SK-N-SH treated with all-trans-retinoic acid at 6 μM for 48 hours (cell line): ENCODE measurements at places on chromosomes 7 and 10.

- ATAC-seq: no peak
Observed at GRCh38 chr7:75953431-75953830, 38.5 kb downstream of the POR start.

GRCh38 chr7:90596671-90597562 is 796 bp downstream of the CDK14 start:
- ATAC-seq: peak; percentile 62

DNA sequence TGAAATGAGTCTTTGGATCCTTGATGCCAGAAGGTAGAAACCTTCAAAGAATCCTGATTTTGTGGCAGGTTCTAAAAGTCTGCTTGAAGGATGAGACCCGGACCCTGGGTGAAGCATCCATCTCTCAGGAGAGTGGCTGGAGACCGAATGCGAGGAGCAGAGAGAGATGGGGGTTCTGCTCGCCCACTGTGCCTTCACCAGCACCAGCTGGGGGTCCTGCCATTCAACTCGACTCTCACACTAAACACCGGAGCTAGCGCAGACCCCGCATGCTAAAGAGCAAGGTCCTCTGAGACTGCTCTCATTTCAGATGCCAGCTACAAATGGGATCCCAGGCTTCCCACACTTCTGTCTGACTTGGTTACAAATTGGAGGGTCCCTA is 218.4 kb downstream of the GLRX3 start:
- no peak for ATAC-seq

DNA sequence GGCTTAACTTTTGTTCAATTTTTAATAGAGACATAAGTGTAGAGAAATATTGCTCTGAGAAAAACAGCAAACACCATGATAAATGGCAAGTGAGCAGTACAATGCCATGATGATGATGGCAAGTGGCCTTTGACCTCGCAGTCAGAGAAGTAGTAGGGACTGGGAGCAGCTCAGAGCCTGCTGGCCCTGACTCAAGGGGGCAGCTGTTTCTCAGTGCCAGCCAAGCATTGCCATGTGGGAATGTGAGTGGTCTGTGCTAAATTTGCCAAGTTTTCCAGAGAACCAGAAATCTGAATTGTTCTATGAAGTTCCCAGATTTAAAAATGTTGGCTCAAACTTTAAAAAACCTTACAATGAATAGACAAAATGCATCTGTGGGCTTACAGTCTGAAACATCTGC is 187.9 kb downstream of the BICC1 start:
- no peak for ATAC-seq

DNA sequence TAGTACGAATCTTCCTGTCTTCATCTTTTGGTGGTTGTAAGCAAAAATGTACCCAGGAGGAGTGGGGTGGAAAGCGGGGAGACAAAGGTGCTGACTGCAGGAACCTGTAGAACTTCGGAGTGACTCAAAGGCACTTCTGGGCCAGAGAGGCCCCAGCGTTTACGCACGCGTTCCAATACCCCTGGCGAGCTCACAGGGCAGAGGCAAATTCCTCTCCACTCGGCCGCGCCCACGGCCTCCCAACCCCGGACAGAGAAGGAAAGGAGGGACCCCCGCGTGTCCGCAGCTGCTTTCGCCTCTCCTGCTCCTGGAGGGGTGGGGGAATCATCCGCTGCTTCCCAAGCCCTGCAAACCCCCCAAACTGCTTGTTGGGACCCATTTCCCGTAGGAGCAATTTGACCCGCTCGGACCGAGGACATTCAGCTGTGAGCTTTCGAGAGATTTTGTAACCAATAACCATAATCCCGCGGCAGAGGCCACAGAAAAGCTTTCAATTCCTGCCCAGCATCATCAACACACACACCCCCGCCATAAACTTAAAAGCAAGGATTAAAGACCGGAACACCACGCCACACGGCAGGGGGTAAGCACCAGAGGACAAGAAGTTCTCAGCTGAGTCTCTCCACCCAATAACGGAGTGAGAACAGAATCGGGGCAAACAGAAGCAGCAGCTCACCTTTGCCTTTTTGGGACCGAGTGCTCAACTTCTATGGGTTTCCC is 2.3 kb downstream of the IGF2BP3 start:
- peak; percentile 27 for ATAC-seq

- no peak for ATAC-seq
Observed at GRCh38 chr10:126384269-126384873, 3.9 kb downstream of the ADAM12 start.

DNA sequence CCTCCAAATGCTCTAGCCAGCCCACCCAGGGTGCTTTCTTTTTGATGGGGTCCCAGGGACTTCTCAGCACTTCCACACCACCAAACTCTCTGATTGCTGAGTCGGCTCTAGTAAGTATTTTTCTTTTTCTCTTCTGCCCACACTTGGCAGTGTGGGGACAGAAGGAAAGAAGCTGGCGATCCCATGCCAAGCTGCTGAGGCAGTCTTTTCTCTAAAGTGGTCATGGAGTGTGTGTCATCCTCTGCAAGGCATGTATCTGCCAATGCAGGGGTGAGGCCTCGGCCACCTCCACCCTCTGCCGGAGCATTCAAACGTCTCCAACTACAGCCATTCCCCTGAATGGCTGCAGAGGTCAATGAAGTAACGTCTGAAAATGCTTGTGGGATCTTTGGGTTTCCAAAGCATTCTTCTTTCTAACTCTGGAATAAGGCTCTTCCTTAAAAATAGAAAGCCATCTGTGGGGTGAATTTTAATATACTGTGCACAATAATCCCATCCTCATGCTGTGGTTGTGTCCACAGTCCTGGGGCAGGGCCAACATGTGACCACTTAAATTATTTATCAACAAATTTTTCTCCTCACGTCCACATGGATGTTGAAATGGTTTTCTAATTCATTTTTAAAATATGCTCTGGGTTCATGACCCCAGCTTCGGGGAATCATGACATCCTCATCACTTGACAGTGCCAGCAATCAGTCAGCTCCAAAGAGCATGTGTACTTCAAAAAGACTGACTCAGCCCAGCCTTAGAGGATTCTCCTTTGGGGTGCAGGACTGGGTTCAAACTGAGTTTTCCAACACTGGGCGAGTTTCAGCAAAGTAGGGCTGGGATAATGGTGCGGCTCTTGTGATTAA is 171.3 kb upstream of the ITGB1 start:
- peak; percentile 68 for ATAC-seq

DNA sequence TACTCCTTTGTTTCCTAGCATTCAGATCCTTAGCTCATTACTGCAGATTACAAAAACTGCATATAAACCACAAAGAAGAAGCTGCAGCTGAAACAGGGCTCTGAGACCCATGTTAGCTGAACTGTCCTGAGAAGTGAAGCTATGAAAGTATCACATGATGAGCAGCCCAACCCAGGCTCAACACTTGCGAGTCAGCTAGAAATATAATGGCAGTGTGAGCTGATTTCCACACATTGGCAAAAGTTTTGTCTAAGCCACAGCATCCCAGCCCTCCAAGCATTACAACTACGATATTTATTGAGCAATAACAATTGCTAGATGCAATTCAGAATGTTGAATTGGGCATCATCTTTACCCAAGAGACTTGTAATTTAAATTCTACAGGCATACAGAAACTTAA is 34.5 kb upstream of the SKAP2 start:
- ATAC-seq: no peak

- no peak for ATAC-seq
Observed at GRCh38 chr7:126790763-126791162, 462.0 kb downstream of the GRM8 start.
